Esophagus muscularis mucosa (tissue), 4 donors: ENCODE measurements at places on chromosomes 4 and X. TPM values are rescaled to one million over a fixed set of nuclear protein-coding genes. Genes with fewer than 3 reads are reported as not detected.

Gene ASB5
- total RNA-seq, result 20.5 TPM

Gene DGKK
- not detected for total RNA-seq

Gene SLC39A8
- total RNA-seq, result 4.0 TPM

Gene SFRP2
- total RNA-seq, result 38.2 TPM

DNA sequence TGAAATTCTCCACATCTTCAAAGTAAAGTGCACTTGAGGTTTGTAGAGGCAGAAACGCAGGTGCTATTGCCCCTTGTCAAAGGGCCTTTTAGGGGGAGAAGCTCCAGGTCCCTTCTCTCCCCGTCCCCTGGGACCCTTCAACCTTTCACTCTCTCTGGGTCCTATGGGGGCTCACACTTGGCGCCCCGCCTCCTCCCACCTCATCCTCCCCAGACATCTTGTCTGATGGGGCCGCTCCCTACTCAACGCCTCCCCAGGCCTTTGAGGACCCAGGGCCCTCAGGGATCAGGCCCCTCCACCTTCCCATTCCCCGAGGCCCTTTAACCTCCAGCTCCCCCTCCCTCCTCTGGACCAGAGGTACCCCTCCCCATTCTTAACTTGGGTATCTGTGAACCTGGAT is 1.3 kb upstream of the HTRA3 start:
- peak overlapping the region; percentile 74 for H3K27ac ChIP-seq
- no peaks in the 10 kb centered on the region for H3K36me3 ChIP-seq
- H3K27me3 ChIP-seq, result peaks cover 12% of the 10 kb centered on the region
- no peak overlapping the region for H3K4me3 ChIP-seq
- no peak for DNase-seq
- peaks cover 66% of the 10 kb centered on the region for H3K4me1 ChIP-seq

- no peak overlapping the region for H3K27ac ChIP-seq
- no peaks in the 10 kb centered on the region for H3K27me3 ChIP-seq
- DNase-seq, result no peak
- H3K4me3 ChIP-seq, result no peak overlapping the region
- peaks cover 15% of the 10 kb centered on the region for H3K4me1 ChIP-seq
These were observed 21.7 kb downstream of the DDIT4L start for GRCh38 chr4:100168521-100168920.

DNA sequence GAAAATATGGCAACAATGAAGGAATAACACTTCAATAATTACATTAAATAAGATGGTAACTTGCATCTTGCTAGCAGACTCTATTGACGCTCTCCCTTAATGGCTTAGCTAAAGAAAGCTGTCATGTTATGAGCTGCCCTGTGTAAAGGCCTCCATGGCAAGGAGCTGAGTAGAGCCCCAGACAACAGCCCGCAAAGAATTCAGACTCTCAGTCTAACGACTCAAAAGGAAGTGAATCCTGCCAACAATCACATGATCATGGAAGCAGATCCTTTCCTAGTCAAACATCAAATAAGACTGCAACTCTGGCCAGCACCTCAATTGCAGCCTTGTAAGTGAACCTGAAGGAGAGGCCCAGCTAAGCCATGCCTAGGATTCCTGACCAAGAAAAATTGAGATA is 157.6 kb downstream of the MAB21L2 start:
- no peak overlapping the region for H3K27ac ChIP-seq
- DNase-seq, result no peak
- no peaks in the 10 kb centered on the region for H3K36me3 ChIP-seq
- no peak overlapping the region for H3K4me3 ChIP-seq

GRCh38 chrX:121581885-121582284 is 534.5 kb downstream of the GLUD2 start:
- H3K27ac ChIP-seq, result no peak overlapping the region
- H3K4me3 ChIP-seq, result no peak overlapping the region
- H3K36me3 ChIP-seq, result no peaks in the 10 kb centered on the region
- H3K27me3 ChIP-seq, result no peaks in the 10 kb centered on the region
- DNase-seq, result no peak
- no peaks in the 10 kb centered on the region for H3K4me1 ChIP-seq

- H3K4me1 ChIP-seq, result no peaks in the 10 kb centered on the region
- no peak for DNase-seq
- no peak overlapping the region for H3K27ac ChIP-seq
- H3K4me3 ChIP-seq, result no peak overlapping the region
These were observed 116.8 kb upstream of the RPS6KA3 start for GRCh38 chrX:20383477-20383876.

DNA sequence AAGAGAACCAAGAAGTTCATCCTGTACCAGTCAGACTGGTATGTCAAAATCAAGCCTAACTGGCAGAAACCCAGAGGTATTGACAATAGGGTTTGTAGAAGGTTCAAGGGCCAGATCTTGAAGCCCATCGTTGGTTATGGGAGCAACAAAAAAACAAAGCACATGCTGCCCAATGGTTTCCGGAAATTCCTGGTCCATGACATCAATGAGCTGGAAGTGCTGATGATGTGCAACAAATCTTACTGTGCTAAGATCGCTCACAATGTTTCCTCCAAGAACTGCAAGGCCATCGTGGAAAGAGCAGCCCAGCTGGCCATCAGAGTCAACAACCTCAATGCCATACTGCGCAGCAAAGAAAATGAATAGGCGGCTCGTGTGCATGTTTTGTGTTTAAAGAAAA is 172.7 kb upstream of the MED14 start:
- H3K27ac ChIP-seq, result no peak overlapping the region
- H3K27me3 ChIP-seq, result no peaks in the 10 kb centered on the region
- no peak overlapping the region for H3K4me3 ChIP-seq
- H3K4me1 ChIP-seq, result no peaks in the 10 kb centered on the region
- H3K36me3 ChIP-seq, result no peaks in the 10 kb centered on the region

DNA sequence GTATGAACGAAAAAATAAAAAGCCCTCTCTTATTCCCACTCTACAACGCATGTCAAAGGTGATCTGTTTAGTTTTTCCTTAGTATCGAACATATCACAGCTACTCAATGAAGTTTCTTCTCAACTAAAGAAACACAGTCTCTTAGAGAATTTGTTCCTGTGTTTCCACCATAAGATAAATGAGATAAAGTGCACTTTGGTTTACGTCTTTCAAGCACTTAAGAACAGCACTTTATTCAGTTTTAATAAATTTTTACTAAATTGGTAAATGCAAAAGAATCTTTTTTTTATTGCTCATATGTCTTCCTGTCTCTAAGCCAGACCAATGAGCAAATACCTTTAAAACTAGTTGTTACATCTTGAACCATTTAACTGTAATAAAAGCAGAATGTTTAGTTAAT is 259.8 kb downstream of the CHIC1 start:
- no peak overlapping the region for H3K27ac ChIP-seq
- H3K27me3 ChIP-seq, result no peaks in the 10 kb centered on the region
- H3K4me1 ChIP-seq, result no peaks in the 10 kb centered on the region
- H3K36me3 ChIP-seq, result peaks cover 20% of the 10 kb centered on the region
- H3K4me3 ChIP-seq, result no peak overlapping the region
- DNase-seq, result no peak

- no peak for DNase-seq
- H3K27ac ChIP-seq, result no peak overlapping the region
- no peaks in the 10 kb centered on the region for H3K4me1 ChIP-seq
- no peaks in the 10 kb centered on the region for H3K27me3 ChIP-seq
- no peak overlapping the region for H3K4me3 ChIP-seq
These were observed 13.2 kb downstream of the CLNK start for GRCh38 chr4:10671366-10671765.

GRCh38 chr4:121454251-121454979 is 73.6 kb upstream of the QRFPR start:
- H3K36me3 ChIP-seq, result no peaks in the 10 kb centered on the region
- no peaks in the 10 kb centered on the region for H3K4me1 ChIP-seq
- no peak overlapping the region for H3K27ac ChIP-seq
- H3K4me3 ChIP-seq, result no peak overlapping the region
- H3K27me3 ChIP-seq, result peaks cover 10% of the 10 kb centered on the region
- DNase-seq, result no peak

- no peak for DNase-seq
- H3K27ac ChIP-seq, result no peak overlapping the region
- H3K27me3 ChIP-seq, result peaks cover 4% of the 10 kb centered on the region
- H3K4me3 ChIP-seq, result no peak overlapping the region
These were observed 15.5 kb upstream of the PDZD4 start for GRCh38 chrX:153845842-153846241.

GRCh38 chr4:7660176-7661039 is 225.7 kb upstream of the PSAPL1 start:
- peaks cover 3% of the 10 kb centered on the region for H3K36me3 ChIP-seq
- no peaks in the 10 kb centered on the region for H3K4me1 ChIP-seq

- H3K4me3 ChIP-seq, result no peak overlapping the region
- H3K27ac ChIP-seq, result no peak overlapping the region
- H3K4me1 ChIP-seq, result no peaks in the 10 kb centered on the region
- H3K36me3 ChIP-seq, result no peaks in the 10 kb centered on the region
- DNase-seq, result no peak
These were observed 16.4 kb downstream of the OTC start for GRCh38 chrX:38368774-38369173.
